Left ventricle myocardium inferior (tissue), 1 donor: ENCODE measurements at places on chromosomes 2 and 18.
A peak's percentile ranks its signal among the peaks of the same experiment; 100 is the strongest.

- DNase-seq = no peak
Measured at GRCh38 chr2:161136696-161137324, 23.4 kb upstream of the TANK start.

GRCh38 chr2:212223696-212224095, 314.9 kb downstream of the ERBB4 start:
- no peak for DNase-seq

DNA sequence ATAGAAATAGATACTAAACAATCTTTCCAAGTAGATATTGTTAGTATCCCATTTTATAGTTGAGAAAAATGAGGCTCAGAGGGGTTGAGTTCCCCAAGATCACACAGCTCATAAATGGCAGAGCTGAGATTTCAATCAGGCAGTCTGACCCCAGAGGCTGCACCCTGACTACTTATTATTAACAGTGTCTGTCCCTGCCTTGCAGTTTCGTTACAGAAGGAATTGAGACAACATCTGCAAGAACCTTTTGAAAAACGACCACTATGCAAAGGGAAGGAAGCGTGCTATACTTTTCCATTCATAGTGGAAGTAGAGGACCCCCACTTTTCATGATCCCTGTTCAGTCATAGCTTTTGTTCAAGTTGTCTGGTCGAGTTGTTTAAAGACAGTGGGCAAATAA, 53.2 kb upstream of the SEC11C start:
- no peak for DNase-seq

DNA sequence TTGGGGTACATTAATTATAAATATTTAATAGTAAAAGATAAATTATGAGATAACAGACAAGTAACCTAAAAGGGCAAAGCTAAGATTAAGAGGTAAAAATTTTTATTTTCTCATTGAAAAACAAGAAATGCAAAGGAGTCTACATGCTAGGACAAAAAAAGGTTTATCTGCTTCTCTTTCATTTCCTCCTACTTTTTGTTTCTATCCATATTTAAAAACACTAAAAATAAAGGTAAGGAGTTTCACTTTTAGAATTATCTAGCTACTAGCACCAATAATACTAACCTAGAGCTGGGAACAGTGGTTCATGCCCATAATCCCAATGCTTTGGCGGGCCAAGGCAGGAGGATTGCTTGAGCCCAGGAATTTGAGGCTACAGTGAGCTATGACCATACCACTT, 1551.7 kb upstream of the SLC39A10 start:
- no peak for DNase-seq

DNA sequence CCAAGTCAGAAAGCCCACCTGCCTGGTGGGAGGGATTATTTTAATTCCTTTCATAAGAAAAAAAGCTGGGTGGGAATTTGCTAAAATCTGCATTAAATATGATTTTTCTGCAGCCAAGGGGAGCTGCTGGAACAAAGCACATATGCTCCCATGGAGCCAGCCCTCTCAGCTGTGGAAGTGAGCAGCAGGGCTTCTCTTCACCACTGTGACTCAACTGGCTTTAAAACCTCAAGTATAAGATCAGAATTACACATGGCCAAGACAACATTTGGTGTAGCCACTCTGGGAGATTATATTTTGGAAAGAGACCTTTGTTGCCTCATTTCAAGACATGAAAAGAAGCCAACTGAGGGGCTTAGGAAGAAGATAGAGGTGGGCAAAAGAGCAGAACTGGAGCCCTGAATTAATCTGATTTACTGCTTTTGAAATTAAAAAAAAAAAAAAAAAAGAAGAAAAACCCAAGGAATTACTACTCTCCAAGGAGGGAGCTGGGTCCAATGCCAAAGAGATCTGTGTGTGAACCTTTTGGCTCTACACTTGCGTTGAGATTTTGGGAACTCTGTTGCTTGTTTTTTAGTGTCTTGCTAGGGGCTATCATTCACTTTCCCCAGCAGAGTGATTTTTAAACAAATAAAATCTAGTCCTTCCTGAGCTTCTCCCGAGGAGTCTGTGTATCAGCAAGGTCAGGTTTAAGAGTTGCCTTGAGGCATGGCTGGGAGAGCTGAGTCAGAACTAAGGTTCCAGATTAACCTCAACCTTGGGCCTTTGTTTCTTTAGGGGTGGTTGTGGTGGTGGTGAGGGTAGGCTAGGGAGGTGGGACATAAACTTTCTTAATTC, 6.0 kb downstream of the LHCGR start:
- no peak for DNase-seq

GRCh38 chr2:180202467-180202951, 195.4 kb upstream of the CWC22 start:
- DNase-seq = no peak

DNA sequence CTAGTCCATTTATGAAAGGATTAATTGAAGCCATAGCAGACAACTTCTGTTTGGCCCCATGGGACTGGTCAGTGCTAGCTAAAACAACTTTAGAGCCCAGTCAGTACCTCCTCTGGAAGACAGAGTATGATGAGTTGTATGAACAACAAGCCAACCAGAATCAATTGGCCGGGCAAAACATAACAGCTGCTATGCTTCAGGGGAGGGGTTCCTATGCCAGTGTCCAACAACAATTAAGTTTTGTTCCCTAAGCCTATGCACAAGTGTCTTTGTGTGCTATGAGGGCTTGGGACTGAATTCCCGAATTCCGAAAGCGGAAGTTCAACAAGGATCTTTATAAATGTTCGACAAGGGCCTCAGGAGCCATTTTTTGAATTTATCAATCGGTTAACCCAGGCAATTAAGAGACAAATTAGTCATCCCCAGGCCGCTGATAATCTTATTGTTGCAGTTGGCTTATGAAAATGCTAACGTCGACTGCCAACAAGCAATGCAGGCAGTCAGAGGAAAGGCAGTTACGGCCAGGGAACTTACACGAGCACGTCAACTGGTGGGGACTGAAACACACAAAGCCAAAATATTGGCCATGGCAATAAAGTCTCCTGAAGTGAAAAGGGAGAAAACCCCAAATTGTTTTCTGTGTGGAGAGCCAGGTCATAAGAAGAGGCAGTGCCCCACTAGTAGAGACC, 57.9 kb downstream of the ZNF638 start:
- DNase-seq = no peak

GRCh38 chr2:238320648-238321281, 447 bp downstream of the TRAF3IP1 start:
- DNase-seq = peak; percentile 21

DNA sequence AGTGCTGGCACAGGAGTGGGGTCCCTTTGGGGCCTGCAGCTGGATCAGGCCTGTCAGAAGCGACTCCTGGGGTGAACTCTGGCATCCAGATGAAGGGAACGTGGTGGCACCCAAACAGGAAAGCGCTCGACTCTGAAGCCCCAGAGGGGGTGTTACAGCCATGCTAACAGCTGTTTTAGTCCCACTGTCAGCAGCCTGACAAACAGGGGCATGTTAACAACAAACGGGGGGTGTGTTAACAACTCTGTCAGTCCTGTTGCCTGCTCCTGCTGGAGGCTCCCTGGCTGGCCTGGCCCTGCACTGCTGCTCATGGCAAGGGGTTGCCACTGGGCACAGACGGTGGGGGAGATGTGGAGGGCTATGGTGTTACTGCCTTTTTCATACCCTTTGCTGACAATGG, 2.6 kb upstream of the RNU2-63P start:
- DNase-seq = no peak

DNA sequence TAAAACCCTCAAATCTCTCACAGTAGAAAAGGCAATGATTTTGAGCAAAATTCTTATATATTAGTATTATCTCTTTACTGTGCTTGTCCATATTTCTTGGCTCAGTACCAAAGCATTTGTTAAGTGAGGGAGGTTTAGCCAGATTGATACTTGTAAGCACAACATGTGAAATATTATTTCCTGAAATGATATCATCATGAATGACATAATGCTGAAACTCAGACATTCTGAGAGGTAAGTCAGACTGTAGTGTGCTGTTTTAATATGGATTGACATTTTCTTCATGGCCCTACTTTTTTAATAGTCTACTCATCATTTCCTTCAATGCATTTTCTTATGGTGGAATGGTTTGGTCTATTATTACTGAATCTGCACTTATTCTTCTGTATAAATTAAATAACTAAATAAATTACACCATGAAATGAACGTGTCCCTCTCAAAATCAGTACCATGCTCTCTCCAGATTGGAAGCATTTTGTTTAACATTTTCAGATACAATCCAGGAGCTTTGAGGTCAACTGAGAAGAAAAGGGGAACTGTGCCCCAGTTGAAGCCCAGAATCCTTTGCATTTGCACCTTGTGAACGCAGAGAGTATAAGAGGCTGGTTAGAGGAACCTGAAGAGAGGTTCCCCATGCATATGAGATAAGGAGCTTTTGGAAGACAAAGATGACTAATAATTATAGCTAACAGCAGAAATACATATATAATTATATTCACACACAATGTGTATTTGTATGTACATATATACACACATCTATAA, 50.1 kb upstream of the CRACDL start:
- no peak for DNase-seq

GRCh38 chr2:82098617-82099016, 1794.1 kb upstream of the LRRTM1 start:
- DNase-seq = no peak

DNA sequence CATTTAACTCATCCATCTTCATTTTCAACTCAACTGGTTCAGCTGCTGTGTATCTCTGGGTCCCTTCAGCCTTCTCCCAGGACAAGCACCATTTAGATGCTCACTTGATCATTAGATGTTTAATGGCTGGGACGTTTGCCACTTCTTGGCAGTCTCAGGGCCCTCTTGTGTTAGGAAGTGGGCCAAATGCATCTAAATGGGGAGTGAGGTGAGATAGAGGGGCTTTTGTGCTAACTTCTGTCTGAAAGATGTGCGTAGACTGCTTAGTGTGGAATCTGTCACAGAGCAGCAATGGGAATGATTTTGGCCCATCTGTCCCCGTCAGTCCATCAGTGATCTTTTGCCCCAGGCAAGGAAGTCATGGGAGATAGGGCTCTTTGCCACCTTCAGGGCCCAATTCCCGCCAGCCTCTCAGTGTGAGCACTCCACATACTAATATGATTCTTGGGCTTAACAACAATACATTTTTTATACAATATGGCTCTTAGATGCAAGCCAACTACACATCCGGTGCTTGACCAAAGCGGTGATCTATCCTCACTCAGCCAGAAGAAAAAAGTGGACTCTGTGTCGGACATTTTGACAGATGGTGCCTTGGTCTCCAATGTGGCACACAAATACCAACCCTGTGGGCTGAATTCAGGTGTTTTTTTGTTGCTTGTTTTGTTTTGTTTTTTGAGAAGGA, 95.7 kb upstream of the EPC2 start:
- no peak for DNase-seq

GRCh38 chr2:193076995-193077394, 882.3 kb upstream of the TMEFF2 start:
- no peak for DNase-seq

DNA sequence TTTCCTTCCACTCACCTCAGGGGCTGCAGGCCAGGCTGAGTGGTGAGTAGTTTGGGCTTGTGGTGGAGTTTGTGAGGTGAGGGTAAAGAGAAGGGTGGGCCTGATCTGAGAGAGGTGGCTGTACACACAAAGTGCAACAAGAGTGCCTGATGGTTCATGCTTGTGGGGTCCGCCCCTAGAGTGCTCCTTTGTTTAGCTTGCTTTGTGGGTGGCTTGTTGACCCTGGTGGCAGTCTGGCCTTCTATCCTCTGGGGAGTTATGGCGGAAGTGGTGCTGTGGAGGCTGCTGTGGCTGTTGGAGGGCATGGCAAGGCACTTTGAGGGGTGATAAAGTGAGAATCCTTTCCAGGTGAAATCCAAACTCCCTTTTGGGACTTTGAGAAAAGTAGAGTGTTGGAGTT, 10.6 kb downstream of the UBE2F start:
- DNase-seq = no peak

DNA sequence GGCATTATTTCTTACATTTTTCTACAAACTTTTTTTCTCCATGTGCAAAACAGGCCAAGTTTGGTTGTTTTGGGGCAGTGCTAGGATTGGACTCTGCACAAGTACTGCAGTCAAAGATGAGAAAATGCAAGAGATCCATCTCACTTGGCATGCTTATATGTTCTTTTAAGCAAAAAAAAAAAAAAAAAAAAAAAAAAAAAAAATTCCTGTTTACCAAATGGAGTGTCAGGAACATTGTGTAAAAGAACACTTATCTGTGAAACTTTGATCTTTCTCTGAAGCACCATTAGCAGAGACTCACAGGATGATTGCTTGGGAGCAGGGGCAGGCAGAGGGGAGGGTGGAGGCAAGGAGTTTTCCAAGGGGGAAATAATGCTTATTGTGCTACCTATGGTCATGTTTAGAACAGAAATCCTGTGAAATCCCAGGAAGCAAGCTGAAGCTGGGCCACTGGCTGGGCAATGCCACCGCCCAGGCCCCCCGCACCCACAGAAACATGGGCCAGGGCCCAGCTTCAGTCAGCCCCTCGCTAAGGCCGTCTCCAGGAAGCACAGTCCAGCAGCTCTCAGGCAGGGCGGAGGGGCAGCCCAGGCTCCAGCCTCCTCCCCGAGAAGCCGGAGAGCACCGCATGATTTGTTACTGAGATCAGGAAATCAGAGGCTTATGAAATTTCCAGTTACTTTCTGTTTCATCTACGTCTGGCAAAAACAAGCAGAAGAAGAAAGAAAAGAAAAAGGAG, 229.4 kb downstream of the ZNF516 start:
- DNase-seq = peak; percentile 26

DNA sequence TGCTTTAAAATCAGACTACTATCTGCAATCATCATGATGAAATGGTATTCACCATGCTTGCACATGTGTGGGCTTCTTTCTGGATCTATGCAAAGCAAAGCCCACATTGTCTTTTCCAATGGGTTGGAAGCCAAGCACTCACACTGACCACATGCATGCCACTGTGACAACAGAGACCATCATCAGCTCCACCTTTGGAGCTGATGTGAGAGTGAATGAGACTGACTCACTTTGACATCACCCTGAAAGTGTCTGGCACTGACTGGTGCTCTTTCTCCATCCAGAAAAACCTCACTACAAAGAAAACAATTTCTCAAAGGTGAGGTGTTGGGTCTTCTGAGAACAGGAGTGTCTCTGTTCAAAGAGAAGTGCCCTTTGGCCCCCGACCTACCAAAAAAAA, 4.7 kb downstream of the MYO5B start:
- no peak for DNase-seq

DNA sequence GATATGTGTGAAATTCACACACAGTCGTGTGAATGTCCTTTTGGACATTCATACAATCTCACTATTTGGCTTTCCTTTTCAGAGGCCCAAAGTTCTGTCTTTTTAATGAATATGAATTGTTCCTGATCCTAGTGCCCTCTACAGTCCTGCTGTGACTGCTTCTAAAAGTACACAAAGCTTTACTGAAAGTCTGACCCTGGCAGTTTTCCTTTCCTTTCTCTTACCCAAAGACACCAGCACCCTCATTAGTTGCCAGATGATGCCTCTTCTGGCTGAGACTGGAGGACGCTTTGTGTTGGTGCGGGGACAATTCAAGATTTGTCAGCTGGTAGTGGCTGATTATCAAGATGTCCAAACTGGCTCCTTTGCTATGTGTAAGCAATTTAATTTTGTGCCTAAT, 81.8 kb upstream of the CDCA7 start:
- no peak for DNase-seq

- no peak for DNase-seq
Measured at GRCh38 chr2:44932564-44933392, 8.7 kb upstream of the SIX3 start.

- DNase-seq = no peak
Measured at GRCh38 chr18:76687304-76687962, 134.9 kb upstream of the ZNF236 start.
